ENCODE measurements at places on chromosomes 12 and 14. TPM values are rescaled to one million over a fixed set of nuclear protein-coding genes. Genes with fewer than 3 reads are reported as not detected.
A peak's percentile ranks its signal among the peaks of the same experiment; 100 is the strongest.

Gene TMEM233
- 15.5 TPM for total RNA-seq

Gene MYL2
- total RNA-seq: not detected

Gene GLS2
- 0.24 TPM for total RNA-seq

Gene WSCD2
- total RNA-seq: not detected

Gene SIRT4
- 3.7 TPM for total RNA-seq

GRCh38 chr12:120118321-120119061, 1.9 kb upstream of the RAB35 start:
- H3K27me3 ChIP-seq: no peaks in the 10 kb centered on the region
- peaks cover 13% of the 10 kb centered on the region for H3K4me1 ChIP-seq
- no peak overlapping the region for H3K27ac ChIP-seq
- peak overlapping the region; percentile 98 for H3K4me3 ChIP-seq
- H3K36me3 ChIP-seq: no peaks in the 10 kb centered on the region

GRCh38 chr12:26319511-26319910, 124.1 kb downstream of the SSPN start:
- H3K36me3 ChIP-seq: no peaks in the 10 kb centered on the region
- no peak overlapping the region for H3K4me3 ChIP-seq
- H3K27ac ChIP-seq: no peak overlapping the region

DNA sequence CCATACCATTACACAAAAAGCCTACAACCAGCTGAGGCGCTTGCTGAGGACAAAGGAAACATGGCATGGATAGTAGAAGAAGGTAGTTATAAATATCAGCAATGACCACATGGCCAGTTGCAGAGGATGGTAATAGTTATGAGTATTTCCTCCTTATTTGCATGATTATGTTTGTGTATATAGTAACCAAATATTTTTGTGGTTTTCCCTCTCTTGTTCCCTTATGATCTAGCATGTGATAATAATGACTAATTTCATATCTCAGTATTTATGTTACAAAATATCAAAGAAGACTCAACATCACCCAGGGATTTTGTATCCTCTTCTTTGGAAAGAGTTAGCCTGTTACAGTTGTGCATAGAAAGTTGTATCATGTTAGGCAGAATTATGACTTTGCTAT, 13.5 kb upstream of the CATSPERB start:
- no peak overlapping the region for H3K4me3 ChIP-seq
- H3K4me1 ChIP-seq: no peaks in the 10 kb centered on the region
- H3K27ac ChIP-seq: no peak overlapping the region
- peaks cover 11% of the 10 kb centered on the region for H3K27me3 ChIP-seq
- H3K36me3 ChIP-seq: no peaks in the 10 kb centered on the region

- peaks cover 19% of the 10 kb centered on the region for H3K4me1 ChIP-seq
- no peaks in the 10 kb centered on the region for H3K27me3 ChIP-seq
- H3K4me3 ChIP-seq: no peak overlapping the region
- DNase-seq: no peak
These were observed 185.3 kb downstream of the MED13L start for GRCh38 chr12:116092162-116092561.

GRCh38 chr14:76012354-76012753, 26.8 kb downstream of the IFT43 start:
- no peak for DNase-seq
- no peaks in the 10 kb centered on the region for H3K4me1 ChIP-seq
- H3K36me3 ChIP-seq: no peaks in the 10 kb centered on the region
- H3K27ac ChIP-seq: no peak overlapping the region
- H3K4me3 ChIP-seq: no peak overlapping the region
- no peaks in the 10 kb centered on the region for H3K27me3 ChIP-seq

GRCh38 chr12:52666471-52666870, 13.7 kb downstream of the KRT1 start:
- no peaks in the 10 kb centered on the region for H3K4me1 ChIP-seq
- H3K36me3 ChIP-seq: no peaks in the 10 kb centered on the region
- H3K4me3 ChIP-seq: no peak overlapping the region
- DNase-seq: no peak
- H3K27ac ChIP-seq: no peak overlapping the region

GRCh38 chr12:57133916-57134315, 5.6 kb downstream of the LRP1 start:
- peaks cover 21% of the 10 kb centered on the region for H3K4me1 ChIP-seq
- DNase-seq: no peak

DNA sequence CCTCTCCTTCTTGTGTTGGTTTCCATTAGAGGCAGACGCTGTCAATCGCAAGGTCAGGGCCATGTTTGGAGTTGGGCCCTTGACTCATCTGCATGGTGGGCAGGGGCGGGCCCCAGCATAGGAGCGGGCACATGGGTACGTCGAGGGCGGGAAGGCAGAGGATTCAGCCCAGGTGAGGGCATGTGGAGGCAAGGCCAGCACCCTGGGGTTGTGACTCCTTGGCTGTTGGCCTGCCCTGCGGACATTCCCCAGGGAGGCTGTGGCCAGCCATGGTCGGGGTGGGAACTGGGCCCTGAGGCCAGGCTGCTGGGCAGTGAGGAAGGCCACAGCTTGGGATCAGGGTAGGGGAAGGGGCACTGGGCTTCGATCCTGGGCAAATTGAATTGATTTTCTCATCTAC, 10.3 kb downstream of the RPS6KL1 start:
- no peaks in the 10 kb centered on the region for H3K27me3 ChIP-seq
- H3K27ac ChIP-seq: no peak overlapping the region

DNA sequence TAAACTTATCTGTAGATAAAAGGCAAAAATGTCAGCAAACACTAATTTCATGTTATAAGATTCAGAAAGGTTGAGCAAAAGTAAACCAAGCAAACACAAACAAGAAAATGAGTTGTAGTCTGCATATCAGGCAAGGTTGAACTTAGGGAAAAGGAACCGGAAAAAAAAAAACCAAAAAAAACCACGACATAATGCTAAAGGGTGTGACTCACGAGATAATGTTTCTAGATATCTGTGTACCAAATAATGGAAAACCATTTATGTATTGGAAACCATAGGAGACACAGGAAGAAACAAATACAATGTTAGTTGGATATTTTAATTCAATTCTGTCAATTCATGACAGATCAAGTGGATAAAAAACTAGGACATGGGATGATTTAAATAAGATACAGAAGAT, 60.5 kb downstream of the GPATCH2L start:
- H3K27me3 ChIP-seq: no peaks in the 10 kb centered on the region
- no peaks in the 10 kb centered on the region for H3K4me1 ChIP-seq

DNA sequence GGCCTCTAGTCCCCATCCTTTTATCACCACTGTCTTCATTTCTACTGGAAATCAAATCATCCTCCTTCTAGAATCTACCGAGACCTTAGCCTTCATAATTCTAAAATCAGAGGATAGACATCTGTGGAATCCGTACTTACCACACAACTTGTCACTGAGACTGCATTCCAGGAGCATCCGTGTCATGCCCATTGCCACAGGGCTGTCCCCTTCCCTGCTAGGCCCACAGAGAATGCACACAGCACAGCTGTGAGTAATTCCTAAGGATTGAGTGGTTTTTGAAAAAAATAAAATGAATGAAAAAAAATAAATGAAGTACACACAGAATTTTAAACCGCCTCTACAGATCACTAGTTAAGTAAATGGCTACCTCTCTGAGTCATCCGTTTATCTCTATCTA, 21.0 kb upstream of the MAGOHB start:
- no peak overlapping the region for H3K4me3 ChIP-seq
- no peak for DNase-seq
- no peak overlapping the region for H3K27ac ChIP-seq
- H3K4me1 ChIP-seq: no peaks in the 10 kb centered on the region
- H3K36me3 ChIP-seq: no peaks in the 10 kb centered on the region
- peaks cover 3% of the 10 kb centered on the region for H3K27me3 ChIP-seq

DNA sequence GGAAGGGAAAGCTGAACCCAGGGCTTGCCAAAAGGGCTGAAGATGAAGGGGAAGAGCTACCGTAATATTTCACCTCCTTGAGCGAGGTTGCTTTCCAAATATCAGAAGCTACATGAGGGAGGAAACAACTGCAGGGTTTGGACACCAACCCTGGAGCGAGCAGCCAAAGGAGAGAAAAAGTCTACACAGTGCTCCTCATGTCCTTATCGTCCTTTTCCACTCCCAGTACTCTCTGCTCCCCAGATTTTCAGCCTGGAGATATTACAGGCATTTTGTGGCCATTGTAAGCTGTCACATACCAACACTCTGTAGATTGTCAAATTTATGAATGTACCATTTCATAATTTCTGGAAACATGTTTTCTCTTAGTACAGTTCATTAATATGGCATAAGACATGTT, 115.9 kb downstream of the GPHN start:
- no peaks in the 10 kb centered on the region for H3K4me1 ChIP-seq
- H3K4me3 ChIP-seq: no peak overlapping the region
- DNase-seq: no peak
- no peaks in the 10 kb centered on the region for H3K27me3 ChIP-seq
- H3K36me3 ChIP-seq: no peaks in the 10 kb centered on the region
- no peak overlapping the region for H3K27ac ChIP-seq

GRCh38 chr12:53740130-53740491, 11.7 kb downstream of the CISTR start:
- H3K4me3 ChIP-seq: no peak overlapping the region
- DNase-seq: no peak
- H3K27me3 ChIP-seq: peaks cover 3% of the 10 kb centered on the region
- H3K4me1 ChIP-seq: peaks cover 30% of the 10 kb centered on the region

- DNase-seq: no peak
- peaks cover 15% of the 10 kb centered on the region for H3K4me1 ChIP-seq
- no peaks in the 10 kb centered on the region for H3K36me3 ChIP-seq
- peak overlapping the region; percentile 61 for H3K27ac ChIP-seq
- no peaks in the 10 kb centered on the region for H3K27me3 ChIP-seq
These were observed 385 bp downstream of the CAPRIN2 start for GRCh38 chr12:30754383-30754749.

DNA sequence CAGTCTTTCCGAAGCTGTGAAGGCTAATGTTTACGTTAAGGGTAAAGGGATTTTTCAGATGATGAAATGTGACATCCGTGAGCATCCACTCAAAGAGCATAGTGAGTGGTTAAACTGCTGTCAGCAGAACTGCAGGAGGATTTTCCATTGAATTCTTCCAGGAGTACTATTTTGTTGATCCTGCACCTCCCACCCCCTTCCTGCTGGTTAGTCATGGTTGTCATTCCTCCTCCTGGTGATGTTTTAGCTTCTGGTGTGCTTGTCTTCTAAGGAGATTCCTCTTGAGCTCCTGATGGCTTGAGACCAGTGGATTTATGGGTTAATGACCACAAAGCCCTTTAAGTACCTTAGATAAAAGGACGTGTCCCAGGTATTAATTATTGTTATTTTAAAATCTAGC, 2.4 kb upstream of the GPRC5D start:
- H3K4me1 ChIP-seq: no peaks in the 10 kb centered on the region
- DNase-seq: no peak
- H3K27ac ChIP-seq: no peak overlapping the region

- no peak overlapping the region for H3K4me3 ChIP-seq
- no peak overlapping the region for H3K27ac ChIP-seq
- no peaks in the 10 kb centered on the region for H3K36me3 ChIP-seq
- no peak for DNase-seq
- no peaks in the 10 kb centered on the region for H3K27me3 ChIP-seq
- H3K4me1 ChIP-seq: no peaks in the 10 kb centered on the region
These were observed 237.6 kb downstream of the SLC41A2 start for GRCh38 chr12:104720339-104721038.

- H3K4me1 ChIP-seq: peaks cover 17% of the 10 kb centered on the region
- no peaks in the 10 kb centered on the region for H3K27me3 ChIP-seq
- H3K27ac ChIP-seq: no peak overlapping the region
- no peak for DNase-seq
- H3K4me3 ChIP-seq: no peak overlapping the region
- H3K36me3 ChIP-seq: peaks cover 60% of the 10 kb centered on the region
These were observed 3.8 kb downstream of the TINF2 start for GRCh38 chr14:24238527-24239037.

DNA sequence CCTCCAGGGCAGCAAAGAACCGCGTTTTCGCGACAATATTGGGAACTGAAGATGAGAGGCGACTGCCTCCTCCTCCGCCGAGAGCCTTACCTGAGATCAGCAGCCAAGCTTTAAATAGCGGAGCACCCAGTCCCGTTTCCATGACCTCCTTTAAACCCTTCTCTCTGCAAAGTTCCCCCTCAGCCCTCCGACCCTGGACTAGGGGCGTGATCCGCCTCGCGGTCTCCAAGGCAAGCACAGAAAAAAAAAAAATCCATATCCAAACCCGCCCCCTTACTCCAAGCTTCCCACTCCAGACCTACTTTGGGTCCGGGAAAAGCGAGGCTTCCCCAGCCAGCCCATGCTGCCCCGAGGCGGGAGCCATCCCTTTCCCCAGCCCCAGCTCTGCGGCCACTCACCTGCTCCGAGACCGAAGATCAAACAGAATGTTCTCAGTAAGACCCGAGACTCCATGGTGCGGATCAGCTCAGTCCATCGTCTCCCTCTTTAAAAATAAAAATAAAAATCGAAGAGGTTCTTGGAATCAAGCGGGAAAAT, 630 bp downstream of the NELL2 start:
- no peaks in the 10 kb centered on the region for H3K27me3 ChIP-seq
- peaks cover 49% of the 10 kb centered on the region for H3K36me3 ChIP-seq
- H3K4me1 ChIP-seq: peaks cover 15% of the 10 kb centered on the region
- peak; percentile 66 for DNase-seq

DNA sequence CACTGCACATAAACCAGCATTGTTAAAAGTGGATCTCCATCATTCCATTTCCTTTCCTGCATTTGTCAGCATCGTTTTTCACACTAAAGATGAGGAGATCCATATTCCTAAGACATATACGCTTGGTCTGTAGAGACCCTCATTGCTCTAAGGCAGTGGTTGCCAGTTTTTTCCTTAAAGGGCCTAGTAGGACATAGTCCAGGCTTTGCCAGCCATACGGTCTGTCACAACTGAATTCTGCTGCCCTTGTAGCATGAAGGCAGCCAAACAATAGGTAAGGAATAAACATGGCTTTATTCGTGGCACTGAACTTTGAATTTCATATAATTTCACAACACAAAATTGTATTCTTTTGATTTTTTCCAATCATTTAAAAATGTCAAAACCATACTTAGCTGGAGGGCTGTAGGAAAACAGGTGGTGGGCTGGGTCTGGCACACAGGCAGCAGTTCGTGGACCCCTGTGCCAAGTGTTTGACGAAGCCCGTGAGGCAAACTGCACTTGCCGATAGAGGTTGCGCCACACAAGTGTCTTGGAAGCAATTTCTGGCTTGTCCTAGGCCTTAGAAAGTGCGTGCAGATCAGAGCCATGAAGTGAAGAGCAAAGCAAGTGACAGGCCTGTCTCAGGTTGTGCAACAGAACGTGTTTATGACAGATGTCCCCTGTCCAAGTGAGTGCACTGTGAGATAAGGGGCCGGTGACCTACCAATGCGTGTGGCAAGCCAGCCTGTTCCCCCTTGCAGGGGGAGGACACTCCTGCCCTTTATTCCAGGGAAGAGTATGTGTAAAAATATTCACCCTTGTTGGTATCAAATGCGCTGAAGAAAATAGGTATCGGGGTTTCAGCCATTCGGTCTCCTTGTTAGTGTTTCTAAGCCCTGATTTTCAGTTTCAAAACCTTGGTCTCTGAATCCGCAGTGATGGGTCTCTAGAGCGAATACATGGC, 916 bp upstream of the CHPT1 start:
- H3K27me3 ChIP-seq: no peaks in the 10 kb centered on the region
- H3K4me1 ChIP-seq: no peaks in the 10 kb centered on the region
- no peaks in the 10 kb centered on the region for H3K36me3 ChIP-seq
- peak overlapping the region; percentile 89 for H3K4me3 ChIP-seq
- DNase-seq: no peak

GRCh38 chr12:89933911-89934310, 225.3 kb upstream of the ATP2B1 start:
- H3K27me3 ChIP-seq: no peaks in the 10 kb centered on the region
- peaks cover 18% of the 10 kb centered on the region for H3K4me1 ChIP-seq
- no peaks in the 10 kb centered on the region for H3K36me3 ChIP-seq
- no peak overlapping the region for H3K27ac ChIP-seq
